ENCODE measurements at places on chromosomes 6 and 20.

DNA sequence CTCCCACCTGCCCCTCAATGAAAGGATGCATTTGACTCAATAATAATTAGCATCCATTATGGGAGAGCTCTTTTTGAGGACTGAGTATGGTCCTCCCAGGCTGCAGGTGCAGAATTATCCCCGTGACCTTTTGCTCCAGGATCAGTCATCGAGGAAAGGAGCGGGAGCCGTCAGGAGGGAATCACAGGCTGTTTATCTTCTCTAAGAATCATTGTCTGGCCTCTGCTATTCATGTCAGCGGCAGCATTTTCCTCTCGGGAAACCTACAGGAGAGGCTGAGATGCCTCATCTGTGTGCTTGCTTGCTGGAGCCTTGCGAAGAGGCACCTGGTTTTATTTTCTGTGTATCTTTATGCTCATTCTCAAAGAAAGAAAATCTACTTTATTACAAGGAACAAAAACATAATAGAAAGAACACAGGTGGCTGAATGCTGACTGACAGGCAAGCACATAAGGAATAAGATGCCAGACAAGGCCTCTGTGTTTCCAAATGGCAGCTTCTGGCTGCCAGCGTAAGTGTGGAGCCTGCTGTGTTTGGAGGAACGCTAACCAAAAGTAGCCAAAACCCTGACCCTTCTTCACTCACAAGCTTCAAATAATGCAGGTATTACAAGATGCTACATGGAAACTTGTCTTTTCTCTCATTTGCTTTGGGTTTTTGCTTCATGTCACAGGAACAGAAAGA, 539.1 kb upstream of the MARCKS start:
- DNase-seq = no peak

- DNase-seq = no peak
Observed at GRCh38 chr6:150565945-150566344, 33.7 kb upstream of the PLEKHG1 start.

DNA sequence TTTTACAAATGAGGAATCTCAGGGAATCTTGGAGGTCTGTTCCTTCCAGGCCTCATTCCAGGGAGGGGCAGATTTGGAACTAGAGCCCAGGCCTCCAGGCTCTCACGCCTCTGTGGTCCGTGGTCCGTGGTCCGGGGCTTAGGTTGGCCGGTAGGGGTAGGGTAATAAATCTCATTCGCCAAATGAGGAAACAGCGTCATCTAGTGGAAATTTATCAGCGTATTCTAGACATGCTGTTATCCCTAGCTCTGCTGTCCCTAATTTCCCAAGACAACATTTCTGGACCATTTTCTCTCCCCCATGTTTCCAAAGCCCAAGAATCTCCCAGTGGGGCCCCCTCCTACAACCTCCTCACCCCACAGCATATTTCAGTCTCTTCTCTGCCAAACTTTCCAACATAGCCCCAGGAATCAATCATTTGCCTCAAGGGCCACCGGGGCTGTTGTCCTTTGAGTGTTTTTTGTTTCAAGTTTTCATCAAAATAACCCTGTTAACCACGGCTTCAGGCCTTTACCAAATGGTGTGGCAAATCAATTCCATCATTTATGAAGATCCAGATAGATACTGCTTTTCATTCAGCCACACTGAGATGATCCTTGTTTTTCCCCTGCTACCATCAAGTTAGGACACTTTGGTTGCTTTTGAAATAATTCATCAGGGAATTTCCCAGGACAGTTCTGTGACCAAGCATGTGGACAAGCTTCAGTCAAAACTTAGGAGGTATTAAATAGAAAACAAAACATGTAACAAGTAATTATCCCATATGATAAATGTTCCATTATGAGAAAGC, 126.8 kb downstream of the ALDH8A1 start:
- DNase-seq = peak; percentile 83

DNA sequence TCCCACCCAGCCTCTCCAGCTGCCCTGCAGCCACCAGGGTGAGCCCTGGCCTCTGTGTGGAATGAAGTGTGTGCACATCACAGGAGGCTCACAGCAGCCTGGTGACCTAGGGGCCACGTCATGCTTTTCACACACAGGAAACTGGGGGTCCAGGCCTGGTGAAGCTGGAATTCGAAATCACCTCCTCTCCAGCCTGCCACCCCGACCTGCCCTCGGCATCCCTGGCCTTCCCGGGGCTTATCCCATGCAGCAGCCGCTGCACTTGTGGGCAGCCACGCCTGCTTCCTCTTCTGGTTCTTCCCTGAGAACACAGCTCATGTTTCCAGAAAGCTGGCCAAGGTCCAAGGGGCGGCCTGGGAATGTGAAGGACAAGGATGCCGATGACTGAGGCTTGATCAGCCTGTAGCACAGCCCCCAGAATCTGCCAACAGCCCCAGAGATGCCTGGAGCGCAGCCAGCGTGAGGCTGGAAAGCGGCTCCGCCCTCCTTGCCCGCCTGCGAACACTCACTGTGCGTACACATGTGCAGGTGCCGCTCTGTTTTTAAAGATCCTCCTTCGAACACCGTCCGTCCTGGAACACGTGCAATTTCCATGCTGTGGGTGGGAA, 4.2 kb upstream of the NTSR1 start:
- peak; percentile 91 for DNase-seq

DNA sequence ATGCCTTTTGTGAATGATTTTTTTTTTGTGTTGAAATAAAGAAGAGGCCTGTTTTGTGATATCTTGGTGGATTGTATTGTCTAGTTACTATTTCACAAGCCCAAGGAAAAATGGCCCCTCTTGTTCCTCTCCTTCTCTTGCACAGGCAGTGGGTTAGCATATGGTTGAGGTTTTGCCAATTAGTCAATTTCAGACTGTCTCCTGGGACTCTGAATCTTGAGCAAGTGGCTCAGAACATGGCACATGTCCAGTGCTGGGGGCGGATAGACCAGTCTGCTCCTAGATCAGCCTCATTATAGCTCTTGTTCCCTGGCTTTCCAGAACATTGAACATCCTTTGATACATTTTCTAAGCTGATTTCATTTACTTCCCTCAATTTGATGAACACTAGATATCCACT, 589.2 kb downstream of the PHF3 start:
- no peak for DNase-seq

DNA sequence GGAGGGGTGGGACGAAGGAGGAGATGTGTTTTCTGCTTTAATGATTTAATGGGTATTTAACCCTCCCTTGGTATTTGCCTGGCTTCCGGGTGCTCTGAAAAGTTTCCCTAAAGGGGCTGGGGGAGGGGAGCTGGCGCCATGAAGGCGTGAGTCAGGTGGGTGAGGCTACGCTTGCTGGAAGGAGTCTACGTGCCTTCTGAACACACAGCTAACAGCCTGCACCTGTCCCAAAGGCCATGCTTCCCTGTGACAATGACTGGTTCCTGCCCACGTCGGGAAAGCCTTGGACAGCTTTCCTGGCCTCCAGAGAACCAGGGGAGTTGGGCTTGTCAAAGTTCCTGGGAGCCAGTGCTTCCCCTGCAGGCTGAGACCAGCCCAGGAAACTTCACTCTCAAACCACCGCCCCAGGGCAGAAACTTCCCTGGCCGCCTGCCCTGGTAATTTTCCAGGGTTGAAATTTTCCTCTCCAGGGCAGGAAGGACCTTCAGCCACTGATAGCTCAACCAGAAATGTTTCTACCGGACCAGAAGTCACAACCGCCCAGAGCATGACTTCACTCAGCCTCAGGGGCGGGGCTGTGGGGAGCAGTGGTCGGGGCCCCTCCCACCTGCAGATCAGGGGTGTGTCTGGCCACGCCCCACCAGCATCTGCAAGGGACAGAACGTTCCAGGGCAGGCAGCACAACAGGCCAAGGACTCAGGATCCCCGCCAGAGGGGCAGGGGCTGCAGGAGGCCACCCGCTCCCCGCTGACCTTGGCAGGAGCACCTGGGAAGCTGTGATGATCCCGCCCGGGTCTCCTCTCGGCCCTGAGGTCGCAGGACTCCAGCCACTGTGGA, 18.6 kb upstream of the SLCO4A1 start:
- DNase-seq = peak; percentile 94

DNA sequence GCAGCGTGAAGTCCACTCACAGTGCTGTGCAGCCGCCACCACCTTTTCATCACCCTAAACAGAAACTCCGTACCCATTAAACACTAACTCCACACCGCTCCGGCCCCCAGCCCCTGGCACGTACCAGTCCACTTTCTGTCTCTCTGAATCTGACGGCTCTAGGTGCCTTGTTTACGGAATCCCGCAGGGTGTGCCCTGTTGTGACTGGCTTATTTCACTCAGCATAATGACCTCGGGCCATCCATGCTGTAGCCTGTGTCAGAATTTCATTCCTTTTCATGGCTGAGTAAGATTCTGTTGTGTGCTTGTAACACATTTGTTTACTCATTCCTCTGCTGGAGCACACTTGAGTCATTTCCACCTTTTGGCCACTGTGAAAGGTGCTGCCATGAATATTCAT, 18.0 kb downstream of the TCFL5 start:
- no peak for DNase-seq

- no peak for DNase-seq
Observed at GRCh38 chr20:17895641-17896171, 72.9 kb downstream of the SNX5 start.

DNA sequence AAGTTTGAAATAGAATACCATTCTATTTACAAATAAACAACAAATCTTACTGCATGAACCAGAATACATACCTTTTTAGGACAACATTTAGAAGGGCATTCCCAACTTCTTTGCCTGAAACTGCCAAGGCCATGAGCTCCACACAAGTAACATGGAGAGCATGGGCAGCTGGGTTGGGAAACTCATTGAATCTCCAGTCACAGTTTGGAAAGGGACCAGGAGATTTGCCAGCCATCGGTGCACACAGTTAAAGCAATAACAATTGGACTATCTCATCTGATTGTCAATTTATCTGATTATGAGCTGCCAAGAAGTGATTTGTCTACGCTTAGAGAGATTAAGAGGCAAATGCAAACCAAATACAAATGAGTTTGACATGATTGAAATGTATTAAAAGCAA, 19.9 kb downstream of the ARG1 start:
- DNase-seq = no peak

- DNase-seq = no peak
Observed at GRCh38 chr6:157981395-157982101, at the start of gene SYNJ2. Gene SYNJ2, plus strand, starts transcription at chr6:157981863. Its CDS starts 99 bp downstream, at chr6:157981962.

- DNase-seq = no peak
Observed at GRCh38 chr6:140871911-140872310, 1260.8 kb upstream of the GJE1 start.

DNA sequence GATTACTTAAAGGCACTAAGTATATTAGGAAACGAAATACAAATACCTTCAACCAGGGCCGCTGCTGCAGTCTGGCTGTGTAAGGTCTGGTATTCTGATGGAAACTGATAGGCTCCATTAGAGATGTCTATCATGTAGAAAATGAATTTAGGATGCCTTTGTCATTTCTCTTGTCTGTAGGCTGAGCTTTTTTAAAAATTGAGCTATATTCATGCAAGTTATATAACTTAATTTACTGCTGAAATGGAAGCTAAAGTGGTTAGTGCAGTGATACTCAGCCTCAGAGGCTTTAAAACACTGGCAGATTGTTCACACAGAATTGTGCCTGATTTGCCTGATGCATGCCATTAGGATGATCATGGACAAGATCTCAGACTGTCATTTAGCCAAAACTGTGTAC, 286.2 kb upstream of the QKI start:
- no peak for DNase-seq

GRCh38 chr6:34159844-34160243, 14.0 kb upstream of the GRM4 start:
- no peak for DNase-seq

DNA sequence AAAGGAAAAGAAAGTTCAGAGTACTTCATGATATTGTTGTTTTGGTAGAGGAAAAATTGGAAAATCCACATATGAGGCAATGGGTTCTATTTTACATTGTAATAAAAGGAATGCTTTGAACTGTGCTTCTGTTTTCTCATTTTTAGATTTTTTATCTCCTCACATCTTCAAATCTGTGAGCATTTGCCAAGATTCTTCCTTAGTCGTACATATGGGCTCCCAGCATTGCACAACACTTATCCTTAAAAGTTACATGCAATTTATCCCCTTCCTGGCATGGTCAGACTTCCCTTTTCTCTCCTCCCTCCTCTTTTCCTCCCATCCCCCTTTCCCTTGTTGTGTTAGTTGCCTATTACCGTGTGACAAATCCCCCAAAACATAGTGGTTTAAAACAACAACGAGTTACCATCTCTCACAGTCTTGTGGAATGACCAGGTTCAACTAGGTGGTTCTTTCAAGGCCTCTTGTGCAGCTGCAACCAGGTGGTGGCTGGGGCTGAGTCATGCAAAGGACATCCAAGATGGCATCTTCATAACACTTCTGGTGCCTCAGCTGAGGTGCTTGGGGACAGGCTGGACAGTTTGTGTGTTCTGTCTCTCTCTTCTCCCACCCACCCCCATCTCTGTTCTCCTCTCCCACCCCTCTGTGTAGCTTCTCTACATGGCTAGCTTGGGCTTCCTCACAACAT, 68.7 kb downstream of the TXNDC5 start:
- DNase-seq = no peak

GRCh38 chr20:52230409-52230808, 38.8 kb upstream of the ZFP64 start:
- DNase-seq = no peak

GRCh38 chr6:14135893-14136539, 18.4 kb downstream of the CD83 start:
- no peak for DNase-seq

GRCh38 chr6:112799889-112800288, 452.8 kb downstream of the RFPL4B start:
- no peak for DNase-seq

DNA sequence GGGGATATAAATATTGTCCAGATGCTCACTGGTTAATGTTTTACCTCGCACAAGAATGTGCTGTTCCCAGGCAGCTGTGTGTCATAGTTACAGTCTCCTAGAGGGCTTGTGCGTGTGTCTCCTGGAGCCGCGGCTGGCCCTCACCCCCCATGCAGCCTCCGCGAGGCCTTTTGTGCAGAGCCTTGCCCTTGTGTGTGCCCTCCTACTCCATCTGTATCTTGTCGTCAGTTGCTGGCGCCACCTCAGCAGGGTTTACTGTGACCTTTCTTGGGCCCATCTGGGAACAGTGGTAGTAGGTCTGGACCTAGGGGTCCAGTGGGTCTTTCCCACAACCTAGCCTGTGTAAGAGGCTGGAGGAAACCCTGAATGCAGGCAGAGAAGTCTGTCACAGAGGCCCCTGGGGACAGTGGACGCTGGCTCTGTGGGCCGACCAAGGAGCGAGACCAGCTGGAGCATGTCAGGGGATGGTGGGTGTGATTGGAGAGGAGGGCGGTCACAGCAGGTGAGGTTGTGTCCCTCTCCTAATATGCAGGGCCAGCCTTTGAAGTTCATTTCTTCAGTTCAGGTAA, 35.2 kb downstream of the PPP1R14C start:
- DNase-seq = no peak

Data from HFF-Myc (cell line).